AG09309 (cell line): ENCODE measurements at places on chromosomes 16 and 17.

- DNase-seq, result no peak
Measured at GRCh38 chr17:42359133-42359532, 29.1 kb downstream of the STAT3 start.

DNA sequence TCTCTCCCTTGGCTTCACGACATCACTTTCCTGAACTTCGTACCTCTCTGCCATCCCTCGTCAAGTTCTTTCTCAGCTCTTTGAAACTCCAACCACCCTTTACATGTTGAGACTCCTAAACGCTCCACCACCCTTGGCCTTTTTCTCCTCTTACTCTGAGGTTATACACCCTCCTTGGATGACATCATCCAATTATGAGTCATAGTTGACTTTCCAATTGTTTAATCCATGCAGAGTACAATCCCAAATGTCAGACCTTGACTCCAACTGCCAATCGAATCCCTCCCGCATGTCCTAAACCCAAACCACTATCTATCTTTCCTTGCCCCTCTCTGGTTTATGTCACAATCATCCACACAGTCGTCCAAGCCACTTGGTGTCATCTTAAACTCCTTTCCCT, 18.4 kb upstream of the C16orf82 start:
- no peak for DNase-seq

DNA sequence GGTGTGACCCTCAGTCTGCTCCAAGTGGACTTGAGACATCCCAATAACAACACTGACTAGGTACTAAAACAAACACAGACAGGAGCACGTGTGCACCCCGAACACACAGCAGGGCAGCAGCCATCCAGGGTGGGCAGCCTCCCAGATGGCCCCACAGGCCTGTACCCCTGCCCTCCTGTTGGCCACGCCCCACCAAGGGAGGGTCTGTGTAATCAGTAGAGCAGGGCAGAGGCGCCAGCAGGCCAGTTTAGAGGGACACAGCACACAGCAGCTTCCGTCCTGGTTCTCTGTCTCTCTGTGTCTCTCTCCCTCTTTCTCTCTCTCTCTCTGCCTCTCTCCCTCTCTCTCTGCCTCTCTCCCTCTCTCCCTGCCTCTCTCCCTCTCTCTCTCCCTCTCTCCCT, 21.4 kb downstream of the ACTG1 start:
- DNase-seq, result no peak

- DNase-seq, result no peak
Measured at GRCh38 chr17:62790564-62790986, 17.5 kb downstream of the MARCHF10 start.

GRCh38 chr16:58000706-58001676, at the start of gene USB1:
Gene USB1 (plus strand): TSS chr16:58001407. CDS start chr16:58001484, 77 bp downstream.
- no peak for DNase-seq

GRCh38 chr16:10946308-10946707, 1.9 kb downstream of the CLEC16A start:
- DNase-seq, result no peak

DNA sequence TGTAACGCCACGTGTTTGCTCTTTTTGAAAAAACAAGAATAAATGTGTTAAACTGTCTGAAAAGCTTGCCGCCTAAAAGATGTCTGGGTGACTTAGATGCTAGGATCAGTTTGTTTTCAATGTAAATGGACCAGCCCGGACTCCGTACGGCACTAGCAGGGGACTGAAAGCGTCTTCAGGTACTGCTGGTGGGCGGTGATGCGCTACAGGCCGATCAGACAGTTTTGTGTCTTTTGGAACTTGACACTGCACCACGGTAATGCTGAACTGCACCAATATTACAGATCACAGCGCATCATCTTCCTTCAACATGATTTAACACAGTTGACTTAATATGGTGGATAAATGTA, 727 bp upstream of the MBTPS1 start:
- no peak for DNase-seq

DNA sequence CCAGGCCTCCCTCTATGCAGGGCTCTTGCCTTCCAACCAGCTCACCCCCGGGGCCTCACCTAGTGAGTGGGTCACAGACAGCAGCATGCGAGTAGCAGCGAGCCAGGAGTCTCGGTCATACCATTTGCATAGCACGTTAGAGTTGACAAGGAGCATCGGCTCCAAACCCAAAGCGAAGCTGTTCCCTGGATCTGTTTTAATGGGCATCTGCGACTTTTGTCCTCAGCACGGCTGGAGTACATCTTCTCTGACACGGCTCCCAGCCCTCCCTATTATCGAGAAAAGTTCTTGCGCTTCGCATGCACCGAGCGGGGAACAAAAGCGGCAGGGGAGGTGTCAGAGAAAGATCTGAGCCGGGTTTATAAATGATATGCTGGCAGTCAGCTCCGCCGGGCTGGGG, 253.3 kb downstream of the MAF start:
- no peak for DNase-seq

DNA sequence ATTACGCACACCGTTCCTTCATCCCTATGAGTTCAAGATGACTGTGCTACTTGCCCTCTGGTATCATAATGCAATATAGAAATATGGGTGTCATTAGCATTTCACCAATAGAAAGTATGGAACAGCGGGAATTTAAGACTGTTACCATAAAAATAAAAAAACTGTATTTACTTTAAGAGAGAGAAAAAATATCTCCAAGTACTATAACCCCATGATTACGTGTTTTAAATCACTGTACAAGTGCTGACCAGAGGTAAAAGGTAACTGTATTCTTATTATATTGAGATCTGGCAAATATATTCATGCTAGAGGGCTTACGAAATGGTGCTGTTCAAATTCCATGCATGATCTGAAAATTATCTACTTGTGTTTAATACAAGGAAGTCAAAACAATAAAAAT, 5.2 kb downstream of the SDR42E1 start:
- DNase-seq, result no peak

GRCh38 chr17:47651704-47652103, 2.0 kb downstream of the KPNB1 start:
- no peak for DNase-seq

DNA sequence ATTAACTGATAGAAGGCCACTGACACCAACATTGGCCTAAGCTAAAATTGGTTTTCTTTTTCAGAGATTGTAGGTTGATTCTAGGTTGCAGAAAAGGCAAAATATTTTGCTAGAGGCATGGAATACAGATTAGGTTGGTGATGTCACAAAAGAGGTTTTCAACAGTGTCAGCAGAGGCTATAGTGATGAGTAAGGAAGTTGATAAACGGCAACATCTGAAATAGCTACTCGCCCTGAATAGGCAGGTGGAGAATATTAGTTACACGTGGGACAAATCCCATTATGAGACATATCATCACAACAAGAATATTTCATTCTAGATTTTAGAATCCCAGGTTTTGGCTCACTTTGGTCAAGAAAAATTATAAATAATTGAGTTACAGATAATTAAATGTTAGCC, 1.5 kb upstream of the TOM1L1 start:
- no peak for DNase-seq

DNA sequence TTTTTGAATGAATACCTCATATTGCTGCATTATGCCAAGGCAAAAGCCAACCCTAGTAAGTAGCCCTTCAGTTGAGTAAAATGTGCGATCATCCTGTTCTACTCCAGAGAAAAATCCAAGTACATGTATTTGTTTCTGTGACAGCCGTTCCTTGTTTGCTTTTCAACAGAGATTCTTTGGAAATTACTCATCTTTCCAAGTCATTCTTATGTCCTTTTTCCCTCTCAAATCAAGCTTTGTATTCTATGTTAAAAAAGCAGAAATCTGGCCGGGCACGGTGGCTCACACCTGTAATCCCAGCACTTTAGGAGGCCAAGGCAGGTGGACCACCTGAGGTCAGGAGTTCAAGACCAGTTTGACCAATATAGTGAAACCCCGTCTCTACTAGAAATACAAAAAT, 112.9 kb upstream of the HAS3 start:
- peak; percentile 14 for DNase-seq

DNA sequence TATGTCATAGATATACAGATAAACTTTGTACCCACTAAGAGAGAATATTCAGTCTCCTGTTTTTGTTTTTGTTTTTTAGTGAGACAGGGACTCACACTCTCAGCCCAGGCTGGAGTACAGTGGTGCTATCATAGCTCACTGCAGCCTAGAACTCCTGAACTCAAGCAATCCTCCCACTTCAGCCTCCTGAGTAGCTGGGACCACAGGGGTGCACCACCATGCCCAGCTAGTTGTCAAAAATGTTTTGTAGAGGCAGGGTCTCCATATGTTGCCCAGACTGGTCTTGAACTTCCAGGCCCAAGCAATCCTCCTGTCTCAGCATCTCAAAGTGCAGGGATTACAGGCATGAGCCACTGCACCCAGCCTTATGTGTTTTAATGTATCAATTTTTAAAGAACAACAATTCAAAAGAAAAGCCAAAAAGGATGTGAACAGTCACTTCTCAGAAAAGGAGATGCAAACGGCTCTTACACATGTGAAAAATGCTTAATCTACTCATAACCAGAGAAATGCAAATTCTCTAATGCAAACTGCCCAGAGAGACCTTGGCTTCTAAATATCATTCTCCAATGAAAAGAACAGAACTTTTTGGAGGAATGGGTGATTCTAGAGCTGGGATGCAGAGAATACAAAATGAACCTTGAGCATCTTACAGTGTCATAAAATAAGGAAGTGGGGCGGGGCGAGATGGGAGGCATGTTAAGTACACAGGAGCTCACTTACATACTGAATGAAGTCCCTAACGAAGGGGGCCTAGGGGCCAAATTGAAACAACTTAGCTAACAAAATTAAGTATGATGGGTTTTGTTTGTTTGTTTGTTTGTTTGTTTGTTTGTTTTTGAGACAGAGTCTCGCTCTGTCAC, 7.3 kb upstream of the CMTM3 start:
- DNase-seq, result no peak

DNA sequence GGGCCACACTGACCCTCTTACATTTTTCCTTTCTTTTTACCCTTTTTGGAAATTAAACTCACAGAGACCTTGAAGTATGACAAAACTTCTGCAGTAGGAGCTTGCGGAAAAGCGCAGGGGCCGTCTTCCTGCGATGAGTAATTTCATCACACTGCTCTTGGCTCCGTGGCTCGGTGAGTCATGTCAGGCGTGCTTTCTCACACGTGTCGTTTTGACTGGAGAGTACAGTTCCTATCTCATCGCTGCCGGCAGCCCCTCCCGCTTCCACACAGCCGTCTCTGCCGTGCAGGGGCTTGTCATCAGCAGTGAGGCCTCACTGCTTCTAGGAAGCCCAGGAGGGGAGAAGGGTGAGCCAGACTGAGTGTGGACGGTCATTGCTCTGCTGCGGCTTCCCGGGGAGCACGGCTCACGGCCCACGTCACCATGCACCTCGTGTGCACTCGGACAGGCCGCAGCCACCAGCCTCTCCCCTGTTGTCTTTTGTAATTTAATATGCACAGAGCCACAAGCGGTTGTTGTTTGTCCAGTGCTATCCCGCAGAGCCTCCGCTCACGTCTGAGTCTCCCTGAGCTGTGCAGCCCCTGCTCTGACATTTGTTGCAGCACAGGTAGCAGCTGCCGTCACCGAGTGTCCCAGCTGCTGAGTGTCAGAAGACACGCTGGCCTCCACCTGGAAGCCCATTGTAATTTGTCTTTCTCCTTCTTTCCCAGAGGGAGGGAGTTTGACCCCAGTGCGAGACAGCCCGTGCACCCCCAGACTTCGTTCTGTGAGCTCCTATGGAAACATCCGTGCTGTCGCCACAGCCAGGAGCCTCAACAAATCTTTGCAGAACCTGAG, 99.4 kb upstream of the CHMP6 start:
- DNase-seq, result peak; percentile 91

- DNase-seq, result no peak
Measured at GRCh38 chr16:54175552-54176375, 110.8 kb downstream of the IRX3 start.

DNA sequence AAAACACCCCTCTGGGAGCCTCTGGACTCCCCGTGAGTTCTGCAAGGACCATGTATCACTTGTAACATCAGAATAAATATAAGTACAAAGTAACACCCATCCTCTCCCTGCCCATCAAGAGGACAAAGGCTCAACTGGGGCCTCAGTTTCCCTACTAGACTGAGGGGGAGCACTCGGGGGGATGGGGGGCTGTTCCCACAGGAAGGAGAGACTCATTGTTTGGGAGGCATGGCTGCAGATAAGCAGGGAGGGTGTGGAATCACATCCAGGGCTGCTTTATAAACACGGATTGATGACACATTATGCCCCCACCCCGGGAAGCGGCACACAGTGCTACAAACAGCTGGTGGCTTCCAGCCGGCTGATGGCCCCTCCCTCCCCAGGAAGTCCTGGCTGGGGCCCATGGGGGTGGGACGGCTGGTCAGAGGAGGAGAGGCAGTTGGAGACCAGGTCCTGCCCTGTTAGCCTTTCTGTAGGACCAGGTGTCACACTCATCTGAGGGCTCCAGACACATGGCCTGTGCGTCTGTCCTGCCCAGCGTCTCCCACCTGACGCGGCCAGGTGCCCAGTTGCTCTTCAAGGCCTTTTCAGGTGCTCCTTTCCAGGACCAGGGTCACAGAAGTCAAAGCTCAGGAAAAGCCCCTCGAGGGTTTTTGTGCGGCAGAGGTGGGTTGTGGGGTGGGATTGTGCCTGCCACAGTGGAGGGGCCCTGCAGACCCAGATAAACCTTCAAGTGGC, 1.3 kb upstream of the MPG start:
- DNase-seq, result no peak

DNA sequence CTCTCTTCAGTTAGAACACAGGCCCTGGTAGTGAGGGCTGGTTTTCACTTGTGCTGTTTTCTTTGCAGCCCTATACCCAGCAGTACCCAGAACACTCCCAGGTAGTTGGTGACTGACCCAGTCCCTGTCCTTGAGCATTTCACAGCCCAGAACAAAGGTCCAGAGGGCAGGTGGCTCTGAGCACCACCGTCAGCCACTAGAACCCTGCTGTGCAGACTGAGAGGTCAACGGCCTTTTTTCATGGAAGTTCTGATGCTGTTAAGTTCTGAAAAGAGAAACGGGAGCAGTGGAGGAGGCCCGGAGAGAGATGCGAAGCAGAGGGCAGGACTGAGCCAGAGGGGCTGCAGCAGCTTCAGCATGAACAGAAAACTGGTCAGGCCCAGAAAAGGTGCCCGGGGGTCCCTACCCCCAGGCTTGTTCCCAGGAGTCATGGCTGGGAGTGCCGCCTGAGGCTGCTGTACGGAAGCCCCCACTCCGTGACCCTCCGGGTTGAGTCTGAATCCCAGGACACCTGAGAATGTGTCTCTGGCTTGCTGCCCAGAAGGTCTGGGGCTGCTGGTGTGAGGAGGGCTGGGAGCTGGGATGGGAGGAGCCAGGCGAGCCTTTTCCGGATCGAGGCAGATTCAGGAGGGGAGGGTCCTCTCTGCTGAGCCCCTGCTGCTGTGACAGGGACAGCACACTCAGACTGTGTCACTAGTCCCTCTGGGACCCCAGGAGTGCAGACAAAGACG, 8.7 kb downstream of the ZNF276 start:
- no peak for DNase-seq

- no peak for DNase-seq
Measured at GRCh38 chr17:35496451-35497290, 40.8 kb downstream of the SLFN12L start.
